ENCODE measurements at places on chromosomes 11 and 22. TPM values are rescaled to one million over a fixed set of nuclear protein-coding genes. Genes with fewer than 3 reads are reported as not detected.

MRPL21 gene
- total RNA-seq = 62.4 TPM

SSTR3 gene
- 0.66 TPM for total RNA-seq

PARVB gene
- 15.5 TPM for total RNA-seq

OR52N4 gene
- total RNA-seq = not detected

NADSYN1 gene
- 54.9 TPM for total RNA-seq

DNA sequence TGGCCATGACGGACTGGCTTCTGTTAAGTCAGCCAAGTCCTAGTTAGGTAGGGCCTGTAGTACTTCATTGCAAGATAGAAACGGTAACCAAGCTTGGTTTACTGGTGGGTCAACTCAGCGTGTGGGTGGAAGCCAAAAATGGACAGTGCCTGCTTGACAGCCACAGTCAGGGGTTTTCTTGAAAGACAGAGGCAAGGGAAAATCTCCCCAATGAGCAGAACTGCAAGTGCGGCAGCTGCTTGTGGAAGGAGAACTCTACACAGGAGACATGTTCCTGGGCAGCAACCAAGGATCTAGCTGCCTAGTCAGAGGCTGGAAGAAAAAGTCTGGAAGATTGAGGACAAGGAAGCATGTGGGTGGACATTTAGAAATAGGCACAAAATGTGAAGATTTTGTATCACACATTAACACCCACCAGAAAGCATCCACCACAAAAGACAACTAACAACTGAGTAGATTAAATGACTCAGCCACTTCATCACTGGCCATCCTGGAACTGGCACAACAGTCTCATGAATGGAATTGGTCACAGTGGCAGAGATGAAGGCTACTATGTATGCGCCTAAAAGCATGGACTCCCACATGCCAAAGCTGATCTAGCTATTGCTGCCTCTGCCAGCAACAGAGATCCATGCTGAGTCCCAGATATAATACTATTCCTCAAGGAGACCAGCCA lies 40.9 kb upstream of the SCUBE2 start:
- no peaks in the 10 kb centered on the region for H3K27me3 ChIP-seq
- H3K27ac ChIP-seq = no peak overlapping the region
- no peak overlapping the region for H3K4me3 ChIP-seq
- H3K36me3 ChIP-seq = 0 out of 2 replicates have a peak, but pooled peaks cover 3% of the 10 kb centered on the region
- no peaks in the 10 kb centered on the region for H3K4me1 ChIP-seq
- DNase-seq = no peak

GRCh38 chr11:120067438-120068113 lies 70.3 kb downstream of the TRIM29 start:
- no peak overlapping the region for H3K27ac ChIP-seq
- no peak overlapping the region for H3K4me3 ChIP-seq
- H3K36me3 ChIP-seq = no peaks in the 10 kb centered on the region
- H3K27me3 ChIP-seq = no peaks in the 10 kb centered on the region
- no peaks in the 10 kb centered on the region for H3K4me1 ChIP-seq

DNA sequence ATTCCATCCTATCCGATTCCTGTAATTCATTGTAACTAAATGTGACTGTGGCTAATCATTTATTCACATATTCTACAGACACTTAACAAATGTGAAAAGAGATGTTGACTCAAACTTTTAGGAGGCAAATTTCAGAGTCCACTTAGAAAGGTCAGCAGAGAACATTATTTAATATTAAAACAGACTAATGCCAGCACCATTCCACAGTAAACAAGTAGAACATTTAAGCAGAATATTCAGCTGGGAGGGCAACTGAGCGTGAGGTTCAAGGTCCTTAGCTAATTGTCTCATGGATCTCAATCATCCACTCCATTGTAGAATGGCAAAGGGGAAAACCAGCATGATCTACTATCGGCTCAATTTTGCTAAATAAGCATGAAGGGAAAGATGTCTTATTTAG lies 5.1 kb upstream of the SLC5A12 start:
- no peaks in the 10 kb centered on the region for H3K27me3 ChIP-seq
- no peak overlapping the region for H3K27ac ChIP-seq
- H3K4me3 ChIP-seq = no peak overlapping the region
- H3K4me1 ChIP-seq = no peaks in the 10 kb centered on the region
- no peak for DNase-seq
- no peaks in the 10 kb centered on the region for H3K36me3 ChIP-seq

DNA sequence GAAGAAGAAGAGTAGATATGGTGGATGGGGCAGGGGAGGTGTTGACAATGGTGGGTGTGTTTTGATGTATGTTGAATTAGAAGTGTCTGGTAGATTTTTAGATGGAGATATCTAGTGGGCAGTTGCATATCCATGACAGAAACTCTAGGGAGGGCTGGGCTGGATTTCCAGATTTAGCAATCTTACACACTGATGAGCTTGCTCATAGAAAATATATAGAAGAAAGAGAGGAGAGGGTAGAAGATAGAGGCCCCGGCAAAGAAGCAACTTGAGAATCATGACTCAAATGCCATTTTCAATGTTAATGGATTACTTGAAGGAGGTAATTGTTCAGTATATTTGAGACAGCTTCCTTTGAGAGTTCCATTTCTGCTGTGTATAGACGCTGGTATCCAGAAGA lies 8.2 kb downstream of the REXO2 start:
- H3K27me3 ChIP-seq = no peaks in the 10 kb centered on the region
- peaks cover 6% of the 10 kb centered on the region for H3K36me3 ChIP-seq
- DNase-seq = no peak
- H3K4me1 ChIP-seq = 0 out of 2 replicates have a peak, but pooled peaks cover 8% of the 10 kb centered on the region
- H3K4me3 ChIP-seq = no peak overlapping the region

GRCh38 chr11:113199866-113200265 lies 114.5 kb upstream of the TTC12 start:
- H3K27ac ChIP-seq = no peak overlapping the region
- no peak for DNase-seq
- H3K27me3 ChIP-seq = no peaks in the 10 kb centered on the region
- no peaks in the 10 kb centered on the region for H3K4me1 ChIP-seq

DNA sequence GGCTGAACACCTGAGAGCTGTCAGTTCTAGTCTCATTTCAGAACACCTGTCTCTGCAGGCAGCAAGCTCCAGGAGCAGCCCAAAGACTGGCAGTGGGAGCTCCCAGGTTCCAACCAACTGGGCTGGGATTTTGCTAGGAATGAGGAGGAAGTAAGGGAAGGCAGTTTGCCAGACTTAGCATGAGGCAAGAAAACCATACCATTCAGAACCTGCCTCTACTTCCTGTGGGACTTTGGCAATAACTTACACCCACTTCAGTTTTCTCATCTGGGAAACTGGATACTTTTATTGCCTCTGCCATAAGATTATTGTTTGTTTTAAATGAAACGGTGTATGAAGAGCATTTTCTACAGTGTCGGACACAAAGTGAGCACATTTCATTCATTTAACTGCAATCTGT lies 363.7 kb upstream of the ISX start:
- DNase-seq = no peak
- H3K36me3 ChIP-seq = no peaks in the 10 kb centered on the region
- H3K27ac ChIP-seq = no peak overlapping the region
- H3K27me3 ChIP-seq = no peaks in the 10 kb centered on the region
- no peaks in the 10 kb centered on the region for H3K4me1 ChIP-seq
- no peak overlapping the region for H3K4me3 ChIP-seq

- no peak within 1 kb of the TSS for H3K27ac ChIP-seq
- peaks cover 40% of the 10 kb centered on the region for H3K27me3 ChIP-seq
- peak within 1 kb of the TSS; percentile 63 for H3K4me3 ChIP-seq
- peaks cover 7% of the 10 kb centered on the region for H3K4me1 ChIP-seq
- peak; percentile 55 for DNase-seq
- no peaks in the 10 kb centered on the region for H3K36me3 ChIP-seq
Measured at GRCh38 chr11:9091044-9091922, at the start of gene SCUBE2. Gene SCUBE2 (minus strand): TSS chr11:9091599. CDS start chr11:9091528, 71 bp downstream.
